CD4-positive, alpha-beta memory T cell (primary cell): ENCODE measurements at places on chromosomes 11 and 22.

DNA sequence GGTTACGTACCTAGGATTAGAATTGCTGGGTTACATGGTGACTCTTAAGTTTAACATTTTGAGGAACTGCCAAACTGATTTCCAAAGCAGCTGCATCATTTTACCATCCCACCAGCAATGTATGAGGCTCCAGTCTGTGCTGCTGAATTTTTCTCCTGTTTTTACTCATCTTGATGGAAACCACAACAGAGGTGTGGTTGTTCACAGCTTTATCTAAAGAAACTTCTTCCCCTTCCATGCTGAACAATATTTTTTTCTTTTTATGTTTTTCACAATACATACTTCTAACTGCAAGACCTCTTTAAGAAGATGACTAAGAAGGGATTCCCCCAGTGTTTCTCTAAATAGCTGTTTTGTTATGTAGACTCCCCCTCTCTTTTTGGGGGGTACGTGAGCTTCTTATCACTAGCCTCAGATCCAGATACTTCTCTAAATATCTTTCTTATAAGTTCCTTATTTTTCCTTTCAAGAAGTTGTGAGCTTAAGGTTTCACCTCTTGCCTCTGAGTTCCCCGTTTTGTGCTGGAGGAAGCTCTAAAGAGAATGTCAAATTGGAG is 24.0 kb downstream of the TCP11L1 start:
- DNase-seq = no peak
- peaks cover 5% of the 10 kb centered on the region for H3K4me1 ChIP-seq
- no peak overlapping the region for H3K4me3 ChIP-seq
- no peak overlapping the region for H3K27ac ChIP-seq
- H3K27me3 ChIP-seq = no peaks in the 10 kb centered on the region

GRCh38 chr11:76214968-76215548 is 8.8 kb upstream of the WNT11 start:
- DNase-seq = no peak
- H3K36me3 ChIP-seq = no peaks in the 10 kb centered on the region
- no peaks in the 10 kb centered on the region for H3K27me3 ChIP-seq
- peaks cover 5% of the 10 kb centered on the region for H3K4me1 ChIP-seq

GRCh38 chr11:16191868-16192240 is 164.5 kb downstream of the SOX6 start:
- no peak for DNase-seq
- H3K4me3 ChIP-seq = no peak overlapping the region
- H3K4me1 ChIP-seq = no peaks in the 10 kb centered on the region
- H3K36me3 ChIP-seq = no peaks in the 10 kb centered on the region
- H3K27me3 ChIP-seq = no peaks in the 10 kb centered on the region
- H3K27ac ChIP-seq = no peak overlapping the region

DNA sequence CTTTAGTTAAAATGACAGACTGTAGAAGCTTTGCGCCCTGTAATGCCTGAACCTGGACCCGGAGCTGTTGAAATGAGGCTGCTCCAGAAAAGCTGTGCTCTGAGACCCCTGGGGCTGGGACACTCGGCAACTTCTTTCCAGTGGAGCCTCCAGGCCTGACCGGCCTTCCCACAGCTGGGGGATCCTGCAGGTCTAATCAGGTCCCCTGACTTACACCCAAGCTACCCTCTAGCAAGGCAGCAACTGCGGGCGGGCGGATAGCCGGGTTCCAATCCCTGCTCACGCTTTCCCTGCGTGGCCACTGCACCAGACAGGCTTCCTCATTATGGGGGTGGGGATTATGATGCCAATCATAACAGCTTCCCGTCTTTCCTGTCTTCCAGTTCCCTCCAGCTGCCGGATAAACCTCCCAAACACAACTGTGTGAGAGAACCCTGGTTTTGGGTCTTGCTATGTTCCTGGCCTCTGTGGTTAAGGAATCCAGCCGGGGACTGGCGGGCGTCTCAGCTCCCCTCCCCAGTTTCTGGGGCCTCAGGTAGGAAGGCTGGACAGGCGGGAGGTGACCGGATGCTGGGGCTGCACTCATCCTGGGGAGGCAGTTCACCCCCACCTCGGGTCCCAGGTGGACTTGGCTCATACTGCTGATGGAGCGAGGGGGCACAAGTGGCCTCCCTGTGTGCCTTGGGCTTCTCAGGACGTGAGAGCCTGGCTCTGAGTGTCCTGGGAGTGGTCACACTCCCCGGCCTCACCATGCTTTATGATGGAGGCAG is 38.6 kb downstream of the PARVG start:
- no peaks in the 10 kb centered on the region for H3K36me3 ChIP-seq
- H3K27ac ChIP-seq = no peak overlapping the region
- DNase-seq = no peak
- H3K27me3 ChIP-seq = no peaks in the 10 kb centered on the region
- no peaks in the 10 kb centered on the region for H3K4me1 ChIP-seq
- H3K4me3 ChIP-seq = no peak overlapping the region

GRCh38 chr11:14861680-14862079 is 30.4 kb downstream of the CYP2R1 start:
- H3K4me3 ChIP-seq = no peak overlapping the region
- no peaks in the 10 kb centered on the region for H3K4me1 ChIP-seq
- no peak for DNase-seq
- no peaks in the 10 kb centered on the region for H3K27me3 ChIP-seq
- H3K36me3 ChIP-seq = peaks cover 4% of the 10 kb centered on the region
- H3K27ac ChIP-seq = no peak overlapping the region

DNA sequence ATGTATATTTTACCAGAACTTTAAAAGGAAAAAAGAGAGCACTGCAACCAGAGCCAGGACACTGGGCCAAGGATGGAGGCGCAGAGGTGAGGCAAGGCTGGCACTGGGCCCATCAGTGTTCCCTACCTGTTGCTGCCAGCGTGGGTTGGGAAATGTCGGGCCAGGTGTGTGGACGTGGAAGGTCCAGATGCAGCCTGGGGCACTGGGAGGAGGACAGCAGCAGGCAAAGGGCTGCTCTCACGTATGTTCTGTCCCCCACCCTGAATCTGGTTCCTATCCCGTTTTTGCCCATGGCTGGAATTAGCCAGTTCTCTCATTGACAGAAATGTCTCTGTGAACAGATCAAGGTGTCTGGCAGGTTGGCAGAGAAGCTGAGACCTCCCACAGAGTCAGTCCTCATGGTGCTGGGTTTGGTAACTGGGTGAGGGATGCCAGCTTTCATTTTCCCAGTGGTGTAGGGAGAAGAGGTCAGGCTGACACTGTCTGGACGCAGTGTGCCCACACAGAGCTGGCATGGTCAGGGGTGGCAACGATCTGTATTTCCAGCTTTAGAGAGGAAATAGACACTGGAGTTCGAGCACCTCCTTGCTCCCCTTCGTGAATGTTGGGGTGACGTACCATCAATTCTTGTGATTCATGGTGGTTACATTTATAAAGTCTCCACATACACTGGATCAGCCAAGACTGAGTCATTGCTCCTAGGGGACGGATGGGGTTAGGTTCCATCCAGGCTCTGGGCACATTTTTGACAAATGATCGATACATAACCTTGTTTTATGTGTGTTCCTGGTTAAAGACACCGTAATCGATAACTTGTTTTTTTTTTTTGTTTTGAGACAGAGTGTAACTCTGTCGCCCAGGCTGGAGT is 4.3 kb upstream of the PNPLA3 start:
- no peaks in the 10 kb centered on the region for H3K4me1 ChIP-seq
- H3K27ac ChIP-seq = no peak overlapping the region
- no peaks in the 10 kb centered on the region for H3K36me3 ChIP-seq

DNA sequence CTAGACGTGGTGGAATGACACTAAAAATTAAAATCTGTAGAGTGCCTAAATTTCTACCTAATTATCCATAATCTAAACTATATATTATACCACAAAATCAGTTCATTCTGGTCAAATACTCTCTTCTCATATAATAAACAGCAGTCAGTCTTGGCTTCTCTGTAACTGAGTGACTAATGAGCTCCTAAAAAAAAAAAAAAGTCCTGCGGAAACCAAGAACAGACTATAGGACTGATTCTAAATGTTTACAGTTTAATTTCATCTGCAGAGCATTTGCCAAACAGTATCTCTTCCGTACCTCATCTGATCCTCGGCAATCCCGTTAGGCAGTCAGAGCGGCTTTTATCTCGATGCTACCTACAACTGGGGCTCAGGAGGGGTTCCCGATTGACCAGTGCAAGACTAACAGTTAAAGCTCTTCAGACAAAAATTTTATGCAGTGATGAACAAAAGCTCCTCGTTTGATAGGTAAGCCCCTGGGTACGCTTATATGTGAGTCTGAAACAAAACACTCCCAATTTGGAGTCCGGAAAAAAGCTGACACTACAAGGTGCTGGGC is 686 bp downstream of the KIF18A start:
- DNase-seq = no peak
- peak overlapping the region; percentile 88 for H3K27ac ChIP-seq
- no peaks in the 10 kb centered on the region for H3K27me3 ChIP-seq
- peak overlapping the region; percentile 74 for H3K4me3 ChIP-seq
- H3K4me1 ChIP-seq = peaks cover 62% of the 10 kb centered on the region
- no peaks in the 10 kb centered on the region for H3K36me3 ChIP-seq

DNA sequence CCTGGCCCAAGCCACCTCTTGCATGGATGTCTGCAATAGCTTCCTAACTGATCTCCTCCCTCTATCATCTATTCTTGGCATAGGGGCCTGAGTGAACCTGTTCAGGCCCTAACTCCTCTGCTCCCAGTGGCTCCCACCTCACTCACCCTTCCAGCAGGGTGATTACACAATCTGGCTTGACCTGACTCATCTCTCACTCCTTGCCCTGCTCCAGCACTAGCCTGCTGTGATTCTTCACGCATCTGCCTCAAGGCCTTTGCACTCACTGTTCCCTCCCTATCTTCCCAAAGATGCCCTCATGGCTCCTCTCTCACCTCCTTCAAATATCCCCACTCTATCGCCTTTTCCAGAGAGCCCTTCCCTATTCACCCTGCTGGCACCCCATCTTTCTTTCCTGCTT is 10.5 kb downstream of the SCN4B start:
- H3K27ac ChIP-seq = no peak overlapping the region
- no peak for DNase-seq
- H3K27me3 ChIP-seq = peaks cover 13% of the 10 kb centered on the region
- no peak overlapping the region for H3K4me3 ChIP-seq
- H3K36me3 ChIP-seq = no peaks in the 10 kb centered on the region

- H3K4me3 ChIP-seq = no peak overlapping the region
- no peak for DNase-seq
- H3K27me3 ChIP-seq = peaks cover 12% of the 10 kb centered on the region
- no peaks in the 10 kb centered on the region for H3K36me3 ChIP-seq
- H3K4me1 ChIP-seq = peaks cover 8% of the 10 kb centered on the region
These were observed 4.2 kb downstream of the RASD2 start for GRCh38 chr22:35544827-35545226.

- no peak for DNase-seq
- no peaks in the 10 kb centered on the region for H3K36me3 ChIP-seq
- no peak overlapping the region for H3K4me3 ChIP-seq
- no peaks in the 10 kb centered on the region for H3K27me3 ChIP-seq
These were observed 42.3 kb upstream of the NFRKB start for GRCh38 chr11:129937592-129938238.

- DNase-seq = no peak
- H3K27me3 ChIP-seq = no peaks in the 10 kb centered on the region
- H3K4me1 ChIP-seq = no peaks in the 10 kb centered on the region
- H3K27ac ChIP-seq = no peak overlapping the region
- H3K4me3 ChIP-seq = no peak overlapping the region
These were observed 12.2 kb upstream of the MMP12 start for GRCh38 chr11:102886999-102887398.

- H3K36me3 ChIP-seq = no peaks in the 10 kb centered on the region
- H3K4me3 ChIP-seq = no peak overlapping the region
- no peak overlapping the region for H3K27ac ChIP-seq
- peak; percentile 61 for DNase-seq
- no peaks in the 10 kb centered on the region for H3K27me3 ChIP-seq
These were observed 15.8 kb upstream of the SIK2 start for GRCh38 chr11:111586388-111586831.

- no peaks in the 10 kb centered on the region for H3K27me3 ChIP-seq
- H3K36me3 ChIP-seq = no peaks in the 10 kb centered on the region
- no peaks in the 10 kb centered on the region for H3K4me1 ChIP-seq
- no peak overlapping the region for H3K4me3 ChIP-seq
These were observed 7.1 kb downstream of the LINC01488 start for GRCh38 chr11:69488543-69488940.

- H3K4me1 ChIP-seq = no peaks in the 10 kb centered on the region
- no peak overlapping the region for H3K4me3 ChIP-seq
- no peaks in the 10 kb centered on the region for H3K36me3 ChIP-seq
- no peak for DNase-seq
- H3K27me3 ChIP-seq = no peaks in the 10 kb centered on the region
These were observed 29.9 kb upstream of the TH start for GRCh38 chr11:2201542-2201941.

- H3K27me3 ChIP-seq = no peaks in the 10 kb centered on the region
- no peak overlapping the region for H3K27ac ChIP-seq
- no peaks in the 10 kb centered on the region for H3K36me3 ChIP-seq
- H3K4me1 ChIP-seq = no peaks in the 10 kb centered on the region
- no peak overlapping the region for H3K4me3 ChIP-seq
These were observed 100.0 kb downstream of the GRIK4 start for GRCh38 chr11:120611581-120611980.

DNA sequence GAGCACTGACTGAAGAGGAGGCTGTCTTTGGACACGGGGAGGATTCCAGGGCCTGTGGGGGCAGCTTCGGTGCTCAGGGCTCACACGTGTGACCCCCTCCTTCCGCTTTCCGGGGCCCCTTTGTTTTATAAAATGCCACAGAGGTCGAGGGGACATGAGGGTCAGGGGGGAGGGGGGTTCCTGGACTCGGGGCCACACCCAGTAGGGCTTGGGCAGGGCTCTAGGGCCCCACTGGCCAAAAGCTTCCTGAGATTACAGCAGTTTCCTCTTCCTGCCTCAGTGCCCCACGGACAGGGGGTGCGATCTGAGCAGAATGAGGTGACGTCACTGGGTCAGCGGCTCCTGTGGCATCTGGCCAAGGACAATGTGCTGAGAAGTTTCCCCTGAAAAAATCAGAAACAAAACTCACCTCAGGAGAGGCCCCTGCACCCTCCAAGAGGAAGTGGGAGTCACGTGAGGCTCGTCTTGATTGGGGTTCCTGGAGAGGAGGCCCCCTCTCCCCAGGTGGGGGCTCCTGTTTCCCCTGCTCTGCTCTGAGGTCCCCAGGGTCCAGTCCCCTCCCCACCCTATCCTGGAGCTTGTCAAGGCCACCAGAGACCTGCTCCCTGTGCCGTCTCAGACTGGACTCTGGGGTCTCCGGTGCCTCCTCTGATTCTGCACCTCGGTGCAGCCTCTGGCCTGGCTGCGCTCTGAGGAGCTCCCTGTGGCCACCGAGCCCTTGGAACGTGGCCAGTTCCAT is 6.4 kb upstream of the IFITM3 start:
- peaks cover 50% of the 10 kb centered on the region for H3K4me1 ChIP-seq
- DNase-seq = peak; percentile 68
- H3K4me3 ChIP-seq = peak overlapping the region; percentile 37
- H3K27me3 ChIP-seq = no peaks in the 10 kb centered on the region
